K562 (cell line): ENCODE measurements at places on chromosomes 2 and 18. TPM values are rescaled to one million over a fixed set of nuclear protein-coding genes. Genes with fewer than 3 reads are reported as not detected.
A peak's percentile ranks its signal among the peaks of the same experiment; 100 is the strongest.

GRCh38 chr2:96760986-96761832, 507 bp downstream of the CNNM4 start:
- peak; percentile 44 for DNase-seq

- DNase-seq = no peak
Measured at GRCh38 chr2:230678451-230678850, 34.2 kb upstream of the CAB39 start.

DNA sequence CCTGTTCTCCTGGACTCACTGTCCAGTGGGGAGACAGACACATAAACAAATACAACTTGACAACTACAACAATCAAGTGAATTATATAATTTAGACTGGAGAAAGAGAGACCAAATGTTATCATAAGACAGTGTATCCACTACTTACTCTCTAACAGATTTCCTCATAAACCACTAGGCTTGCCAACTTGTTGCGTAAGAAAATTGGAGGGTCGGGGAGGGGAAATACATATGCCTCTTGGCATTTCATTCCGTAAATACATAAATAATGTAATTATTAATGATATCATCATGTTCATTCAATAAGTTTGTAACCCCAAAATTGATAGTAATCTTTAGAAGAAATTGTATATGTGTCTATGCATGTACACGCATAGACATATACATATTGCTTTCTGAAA, 14.9 kb downstream of the RAB6D start:
- no peak for DNase-seq

DNA sequence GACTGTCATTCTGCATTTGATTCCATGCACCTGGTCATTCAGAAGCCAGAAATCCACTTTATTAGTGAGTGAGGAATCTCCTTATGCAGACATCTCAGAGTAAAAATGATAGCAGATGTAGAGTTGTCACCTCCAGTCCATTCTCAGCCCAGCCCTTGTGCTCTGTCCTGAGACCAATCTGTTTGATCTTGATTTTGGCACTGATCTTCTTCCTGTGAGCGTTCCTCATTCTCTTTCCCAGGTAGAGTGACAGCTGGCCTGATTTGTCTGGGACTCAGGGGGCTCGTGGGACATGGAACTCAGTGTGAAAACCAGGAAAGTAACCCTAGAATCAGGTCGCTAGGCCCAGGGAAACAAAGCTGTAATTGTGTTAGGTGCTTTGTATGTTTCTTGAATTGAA, 8.9 kb downstream of the ARHGAP25 start:
- no peak for DNase-seq

Gene L3MBTL4
- total RNA-seq = not detected in 2 replicates

GRCh38 chr18:21218862-21219261, 23.2 kb upstream of the GREB1L start:
- no peak for DNase-seq

DNA sequence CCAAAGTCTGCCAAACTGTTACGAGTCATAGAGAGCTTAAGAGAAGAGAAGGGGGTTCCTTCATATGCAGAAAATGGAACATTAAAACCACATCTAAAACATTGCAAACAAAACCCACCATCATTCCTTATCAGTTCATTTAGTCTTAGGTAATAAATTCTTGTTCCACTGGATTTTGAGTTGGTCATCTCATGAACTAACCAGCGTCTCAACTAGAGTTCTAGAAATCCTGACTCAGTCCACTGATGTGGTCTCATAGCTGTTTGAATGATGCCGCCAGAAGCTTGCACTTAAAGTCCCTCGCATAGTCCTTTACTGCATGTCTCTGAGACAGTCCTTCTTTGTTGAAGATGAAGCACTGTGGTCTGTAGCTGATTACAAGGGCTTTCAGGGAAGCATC, 15.0 kb upstream of the CAB39 start:
- DNase-seq = no peak

- DNase-seq = no peak
Measured at GRCh38 chr2:75462721-75463120, 98.0 kb downstream of the EVA1A start.

Gene NEDD4L
- total RNA-seq = 32.7 and 33.4 TPM in 2 replicates

DNA sequence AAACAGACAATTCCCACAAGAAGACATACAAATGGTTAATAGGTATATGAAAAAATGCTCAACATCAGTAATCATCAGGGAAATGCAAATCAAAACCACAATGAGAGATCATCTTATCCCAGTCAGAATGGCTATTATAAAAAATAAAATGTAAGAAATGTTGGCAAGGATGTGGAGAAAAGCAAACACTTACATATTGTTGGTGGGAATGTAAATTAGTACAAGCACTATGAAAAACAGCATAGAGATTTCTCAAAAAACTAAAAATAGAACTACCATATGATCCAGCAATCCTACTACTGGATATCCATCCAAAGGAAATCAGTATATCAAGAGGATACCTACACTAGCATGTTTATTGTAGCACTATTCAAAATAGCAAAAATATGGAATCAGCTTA, 186.6 kb downstream of the NOL4 start:
- no peak for DNase-seq

DNA sequence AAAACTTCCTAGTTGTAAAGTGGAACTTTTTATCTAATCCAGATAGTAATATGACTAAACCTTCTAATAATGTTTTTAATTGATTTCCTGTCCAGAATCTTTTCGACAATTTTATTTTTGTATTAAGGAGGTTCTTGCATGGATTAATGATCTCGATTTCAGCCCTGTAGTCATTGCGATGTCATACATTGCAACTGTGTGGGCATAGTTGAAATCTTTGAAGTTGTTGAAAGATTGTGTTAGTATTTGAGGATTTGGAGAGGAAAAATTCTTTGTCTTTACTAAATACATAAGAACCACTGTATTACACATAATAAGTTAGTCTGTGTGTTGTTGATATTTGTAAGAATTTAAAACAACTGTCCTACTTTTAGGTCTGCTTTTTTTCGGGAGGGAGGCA, 31.1 kb downstream of the ACSL3 start:
- DNase-seq = no peak

DNA sequence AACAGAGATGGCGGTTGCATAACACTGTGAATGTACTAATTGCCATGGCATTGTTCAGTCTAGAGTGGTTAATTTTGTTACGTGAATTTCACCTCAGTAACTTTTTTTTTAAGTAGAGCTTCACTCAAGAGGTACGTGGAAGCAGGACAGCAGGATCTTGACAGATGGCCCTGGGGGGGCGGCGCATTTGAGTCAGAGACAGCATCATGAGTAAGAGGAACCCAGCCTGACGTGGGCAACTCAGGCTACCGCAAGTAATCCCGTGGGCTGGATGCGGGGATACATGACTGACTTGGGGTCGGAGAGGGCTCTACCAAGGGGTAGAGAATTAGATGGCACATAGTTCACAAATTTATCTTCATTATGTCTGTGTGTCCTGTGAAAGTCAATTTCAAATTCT, 38.1 kb upstream of the DAPL1 start:
- no peak for DNase-seq

DNA sequence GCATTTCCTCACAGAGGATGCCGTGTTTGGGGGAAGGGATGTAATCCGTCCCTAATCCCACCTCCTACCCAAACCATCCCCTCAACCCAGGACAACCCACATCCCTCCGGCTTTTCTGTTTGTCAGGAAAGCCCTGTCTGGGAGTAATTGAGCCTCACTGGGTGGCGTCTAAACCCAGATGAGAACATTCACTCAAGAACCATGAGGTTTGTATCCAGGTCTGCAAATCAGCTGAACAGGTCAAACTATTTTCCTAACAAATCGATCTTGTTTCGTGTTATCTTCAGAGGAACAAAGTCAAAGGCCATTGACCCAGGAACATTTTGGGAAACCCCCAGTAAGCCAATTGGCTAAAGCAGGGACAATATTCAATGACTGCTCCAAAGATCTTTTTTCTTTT, 25.7 kb downstream of the CYP27C1 start:
- DNase-seq = no peak

Gene C1QL2
- not detected in 2 replicates for total RNA-seq

DNA sequence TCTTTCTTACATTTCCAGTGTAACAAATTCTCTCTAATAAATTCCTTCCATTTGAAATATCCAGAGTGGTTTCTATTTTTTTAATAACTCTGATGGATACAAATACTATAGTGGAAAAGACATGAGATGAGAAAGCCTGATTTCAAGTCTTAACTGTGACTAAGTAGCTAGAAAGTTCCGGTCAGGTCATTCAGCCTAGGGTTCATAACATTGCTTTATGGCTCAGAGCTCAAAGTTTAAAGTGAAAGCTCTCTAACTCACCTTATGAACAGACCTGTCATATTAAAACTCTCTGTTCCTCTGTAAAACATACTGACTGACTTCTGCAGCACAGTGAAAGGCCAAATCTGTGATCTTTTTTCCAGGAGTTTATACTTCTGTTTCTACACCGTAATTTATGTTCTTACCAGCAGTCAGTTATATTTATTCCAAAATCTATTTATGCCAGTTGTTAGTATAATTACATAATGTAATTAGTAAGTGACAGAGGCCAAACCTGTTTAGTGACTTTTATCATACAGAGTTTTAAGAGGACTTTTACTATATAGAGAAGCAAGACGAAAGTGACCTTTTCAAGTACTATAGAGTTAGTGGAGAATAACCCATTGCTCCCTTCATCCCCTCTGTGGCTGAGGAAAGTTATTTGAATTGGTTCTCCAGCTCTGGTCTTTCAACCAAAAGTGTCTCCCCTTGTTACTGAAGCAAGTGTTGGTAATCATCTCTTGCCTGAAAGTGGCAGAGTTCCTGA, 118.8 kb upstream of the PDE1A start:
- no peak for DNase-seq

GRCh38 chr2:83113953-83114352, 1345.1 kb downstream of the SUCLG1 start:
- no peak for DNase-seq

- no peak for DNase-seq
Measured at GRCh38 chr2:189486237-189486770, 45.0 kb downstream of the WDR75 start.

GRCh38 chr2:69026026-69026425, 13.0 kb downstream of the ANTXR1 start:
- peak; percentile 51 for DNase-seq

Gene GREB1L
- 0.11 TPM in 1 of 2 replicates, not detected in the other for total RNA-seq

- DNase-seq = peak; percentile 60
Measured at GRCh38 chr2:195595825-195596224, 61.2 kb upstream of the SLC39A10 start.

DNA sequence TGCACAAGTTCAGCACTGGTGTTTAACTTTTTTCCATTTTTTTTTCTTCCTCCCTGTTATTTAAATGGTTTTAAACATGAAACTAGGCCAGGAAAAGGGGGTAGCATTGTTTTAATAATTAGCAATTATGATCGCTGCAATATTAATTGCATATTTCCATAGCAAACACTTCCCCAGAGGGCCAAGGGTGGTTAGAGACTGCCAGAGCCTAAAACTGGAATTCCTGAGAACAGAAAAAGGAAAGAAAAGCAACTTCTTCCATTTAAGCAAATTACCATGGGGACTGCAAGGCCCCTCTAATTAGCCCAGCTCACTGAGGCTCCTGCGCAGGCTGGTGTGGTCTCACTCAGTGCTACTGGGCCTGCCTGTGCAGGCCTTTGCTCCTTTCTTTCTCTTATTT, 201.5 kb downstream of the SMAD2 start:
- DNase-seq = no peak

- peak; percentile 48 for DNase-seq
Measured at GRCh38 chr2:238425979-238426567, 654 bp upstream of the ASB1 start.

- DNase-seq = no peak
Measured at GRCh38 chr2:207044379-207045362, 105.4 kb downstream of the CPO start.

DNA sequence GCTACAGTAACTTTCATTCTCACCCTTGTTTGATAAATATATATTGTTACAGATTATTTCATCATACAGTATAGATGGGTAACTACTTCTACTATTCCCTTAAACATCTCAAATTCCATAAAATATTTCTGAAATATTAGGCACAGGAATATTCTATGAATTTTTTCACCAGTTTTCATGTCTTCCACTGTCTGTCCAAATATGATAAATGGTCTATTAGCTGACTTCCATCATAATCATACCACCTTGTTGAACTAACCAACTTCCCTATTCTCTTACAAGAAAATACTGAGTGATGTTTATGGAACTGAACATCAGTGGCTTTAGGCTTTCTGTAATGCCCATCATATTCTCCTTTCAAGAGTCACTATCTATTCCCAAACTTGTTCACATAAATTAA, 82.4 kb downstream of the TRAPPC8 start:
- DNase-seq = no peak

- DNase-seq = no peak
Measured at GRCh38 chr18:10284540-10285282, 169.7 kb upstream of the APCDD1 start.

DNA sequence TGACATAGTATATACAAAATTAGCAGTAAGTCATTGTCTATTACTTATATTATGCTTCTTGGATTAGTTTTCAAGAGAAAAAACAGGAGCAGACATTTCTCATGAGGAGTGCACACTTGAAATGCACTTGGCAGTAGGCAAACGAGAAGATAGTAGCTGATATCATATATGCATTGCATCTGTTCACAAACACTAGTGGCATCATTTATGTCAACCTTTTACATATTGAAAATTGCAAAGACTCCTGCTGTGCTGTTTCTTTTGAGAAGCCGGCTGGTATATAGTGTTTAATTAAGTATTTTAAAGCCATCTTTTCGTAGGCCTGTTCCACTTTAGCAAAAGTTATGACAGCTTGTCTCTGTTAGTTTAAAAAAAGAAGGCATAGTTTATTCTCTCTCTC, 58.4 kb upstream of the SLC8A1 start:
- DNase-seq = no peak

DNA sequence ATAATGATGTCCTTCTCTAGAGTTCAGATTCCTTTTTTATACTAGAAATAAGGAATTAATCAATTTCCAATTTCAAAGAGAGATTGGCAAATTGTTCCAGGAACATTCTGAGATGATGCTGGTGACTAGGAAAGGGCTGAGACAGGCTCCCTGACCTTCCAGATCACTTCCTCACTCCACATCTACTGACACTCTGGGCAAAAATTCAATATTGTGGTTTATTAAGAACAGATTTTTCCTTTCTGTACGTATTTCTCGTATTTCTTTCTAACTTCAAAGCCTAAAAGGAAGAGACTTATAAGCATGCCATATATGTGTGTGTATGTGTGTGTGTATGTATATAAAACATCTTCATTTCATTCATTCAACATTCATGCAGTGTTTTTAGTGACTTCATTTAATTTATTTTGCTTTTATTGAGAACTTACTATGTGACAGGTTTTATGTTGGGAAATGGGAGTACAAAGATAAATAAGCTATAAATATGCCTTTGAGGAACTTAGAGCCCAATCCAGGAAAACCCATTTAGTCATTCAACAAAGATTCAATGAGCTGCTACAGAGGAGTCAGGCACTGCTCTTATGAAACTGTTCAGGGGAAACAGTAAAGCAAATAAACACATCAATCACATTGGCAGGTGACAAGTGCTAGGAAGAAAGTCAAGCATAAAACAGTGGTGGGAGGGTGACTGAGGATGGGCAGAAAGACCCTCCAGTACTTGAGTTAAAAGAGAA, 137.9 kb downstream of the RDH14 start:
- DNase-seq = no peak

DNA sequence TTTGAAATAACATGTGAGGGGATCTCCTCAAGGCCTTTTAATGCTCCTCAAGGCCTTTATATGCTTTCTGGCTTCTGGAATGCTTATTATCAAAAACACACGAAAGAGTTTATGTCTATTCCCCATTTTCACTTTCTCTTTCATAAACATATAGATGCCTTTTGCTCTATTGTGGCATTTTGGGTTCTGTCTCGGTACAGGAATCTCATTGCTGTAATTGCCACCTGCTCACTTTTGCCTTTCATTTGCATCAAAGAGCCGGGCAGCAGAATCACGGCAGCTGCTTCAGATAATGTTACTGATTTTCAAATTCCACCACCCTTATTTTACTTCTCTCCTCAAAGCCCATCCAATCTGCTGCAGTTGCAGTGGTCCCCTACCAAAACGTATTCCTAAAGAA, 54.8 kb upstream of the LPIN2 start:
- DNase-seq = no peak
